ENCODE measurements at places on chromosomes 2 and 18.
A peak's percentile ranks its signal among the peaks of the same experiment; 100 is the strongest.

GRCh38 chr2:201414099-201415023, 36.9 kb downstream of the TRAK2 start:
- no peak for DNase-seq

- no peak for DNase-seq
These were observed 15.9 kb downstream of the TRIB2 start for GRCh38 chr2:12732651-12733050.

GRCh38 chr2:174683392-174683759, 80.9 kb downstream of the CHRNA1 start:
- DNase-seq, result peak; percentile 50

GRCh38 chr18:35553300-35553699, 28.2 kb upstream of the GALNT1 start:
- no peak for DNase-seq

- no peak for DNase-seq
These were observed 1387.1 kb upstream of the TMEFF2 start for GRCh38 chr2:193581807-193582206.

DNA sequence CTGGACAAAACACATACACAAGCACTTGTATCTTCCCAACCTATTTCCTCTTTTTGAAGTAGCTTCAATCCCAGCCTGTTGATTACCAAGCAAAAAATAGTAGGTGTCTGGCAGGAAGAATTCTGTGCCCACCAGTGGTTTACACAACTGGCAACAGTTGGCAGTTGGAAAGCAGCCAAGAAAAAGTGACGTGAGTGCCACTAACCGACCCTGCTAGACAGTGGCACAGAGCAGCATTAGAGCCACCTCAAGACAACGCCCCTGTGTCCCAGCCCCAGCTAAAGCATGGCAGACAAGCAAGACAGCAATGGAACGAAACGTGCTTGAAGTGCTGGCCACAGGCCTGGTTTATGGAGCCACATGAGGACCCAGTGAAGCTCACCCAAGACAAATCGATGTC, 379.6 kb downstream of the FBXO15 start:
- DNase-seq, result no peak

DNA sequence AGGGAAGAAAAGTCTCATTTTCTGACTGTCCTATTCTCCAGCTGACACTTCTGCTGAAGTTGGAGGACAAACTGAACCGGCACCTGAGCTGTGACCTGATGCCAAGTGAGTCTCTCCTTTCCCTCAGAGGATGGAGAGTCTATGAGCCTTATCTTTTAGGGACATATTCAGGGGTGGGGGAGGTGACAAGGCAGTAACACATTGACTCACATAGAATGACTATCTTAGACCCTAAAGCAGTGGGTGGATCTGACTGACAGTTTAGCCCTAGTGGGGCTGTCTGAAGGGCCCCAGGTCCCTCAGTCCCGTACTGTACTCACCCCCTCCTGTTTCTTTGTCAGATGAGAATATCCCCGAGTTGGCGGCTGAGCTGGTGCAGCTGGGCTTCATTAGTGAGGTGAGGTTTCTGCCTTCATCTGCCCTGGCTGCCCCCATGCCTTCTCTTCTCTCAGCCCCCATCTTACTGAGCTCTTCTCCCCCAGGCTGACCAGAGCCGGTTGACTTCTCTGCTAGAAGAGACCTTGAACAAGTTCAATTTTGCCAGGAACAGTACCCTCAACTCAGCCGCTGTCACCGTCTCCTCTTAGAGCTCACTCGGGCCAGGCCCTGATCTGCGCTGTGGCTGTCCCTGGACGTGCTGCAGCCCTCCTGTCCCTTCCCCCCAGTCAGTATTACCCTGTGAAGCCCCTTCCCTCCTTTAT, 805 bp upstream of the KRTCAP3 start:
- no peak for DNase-seq

GRCh38 chr18:10090668-10091067, 176.9 kb downstream of the VAPA start:
- DNase-seq, result no peak

- peak; percentile 80 for DNase-seq
These were observed 175.1 kb downstream of the ZFP36L2 start for GRCh38 chr2:43051338-43051737.

DNA sequence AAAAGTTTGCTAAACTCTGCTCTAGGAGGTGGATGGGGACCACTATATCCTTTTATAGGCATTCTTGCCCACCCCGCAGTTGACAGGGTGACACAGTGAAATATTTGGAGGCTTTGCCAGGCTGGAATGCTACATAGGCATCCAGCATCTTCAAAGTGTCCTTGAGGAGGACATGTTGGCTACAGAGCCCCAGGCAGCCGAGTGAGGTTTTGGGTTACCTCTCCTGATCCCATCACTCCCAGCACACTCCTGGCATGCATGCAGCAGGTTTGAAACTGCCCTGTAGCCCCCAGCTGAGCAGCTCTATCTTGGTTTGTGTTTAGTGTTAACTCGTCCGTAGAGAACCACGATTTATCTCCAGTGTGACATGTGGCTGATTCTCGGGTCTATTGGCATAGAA, 7.3 kb downstream of the FOSL2 start:
- DNase-seq, result peak; percentile 64

GRCh38 chr2:128284037-128284441, 34.6 kb downstream of the HS6ST1 start:
- DNase-seq, result no peak

DNA sequence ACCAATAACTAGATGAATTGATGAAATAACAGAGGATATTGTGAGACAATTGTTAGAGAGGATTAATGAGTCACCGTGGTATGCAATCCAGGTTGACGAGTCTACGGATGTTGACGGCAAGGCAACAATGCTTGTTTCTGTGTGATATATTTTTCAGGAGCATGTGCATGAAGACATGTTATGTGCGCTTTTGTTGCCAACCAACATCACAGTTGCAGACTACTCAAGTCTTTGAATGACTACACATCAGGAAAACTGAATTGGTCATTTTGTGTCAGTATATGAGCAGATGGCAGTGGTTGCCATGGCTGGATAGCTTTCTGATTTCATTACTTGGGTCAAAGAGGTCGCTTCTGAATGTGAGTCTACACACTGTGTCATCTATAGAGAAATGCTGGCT, 96.8 kb upstream of the CRACDL start:
- peak; percentile 4 for DNase-seq

All from Daoy (cell line).